ENCODE measurements at places on chromosomes 12 and 14.

- no peak for DNase-seq
Measured at GRCh38 chr14:78182722-78183121, 12.5 kb downstream of the NRXN3 start.

DNA sequence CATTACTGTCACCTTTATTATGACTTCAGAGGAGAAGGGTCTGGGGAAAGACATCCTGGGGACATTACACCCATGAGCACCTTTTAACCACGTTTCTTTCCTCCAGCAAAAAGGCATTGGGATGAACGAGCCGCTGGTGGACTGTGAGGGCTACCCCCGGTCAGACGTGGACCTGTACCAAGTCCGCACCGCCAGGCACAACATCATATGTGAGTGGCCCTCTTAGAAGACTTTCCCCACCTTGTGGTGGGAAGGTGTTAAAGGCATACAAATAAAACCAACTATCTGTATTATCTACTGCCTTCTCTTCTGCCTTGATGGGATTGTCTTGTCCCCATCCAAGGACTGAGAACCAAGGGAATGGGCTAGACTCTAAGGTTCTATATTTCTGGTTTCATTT is 6.0 kb downstream of the PSMD9 start:
- DNase-seq: no peak

DNA sequence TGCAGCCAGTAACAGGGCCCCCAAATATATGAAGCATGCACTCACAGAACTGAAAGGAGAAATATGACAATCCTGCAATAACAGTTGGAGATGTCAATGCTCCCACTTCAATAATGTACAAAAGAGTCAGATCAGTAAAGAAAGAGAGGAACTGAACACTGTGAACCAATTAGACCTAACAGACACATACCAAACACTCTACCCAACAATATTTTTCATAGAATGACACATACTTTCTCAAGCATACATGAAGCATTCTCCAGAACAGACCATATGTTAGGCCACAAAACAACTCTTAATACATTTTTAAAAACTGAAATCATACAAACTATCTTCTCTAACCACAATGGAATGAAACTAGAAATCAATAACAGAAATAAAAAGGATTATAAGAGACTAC is 80.2 kb downstream of the ELK3 start:
- DNase-seq: no peak

DNA sequence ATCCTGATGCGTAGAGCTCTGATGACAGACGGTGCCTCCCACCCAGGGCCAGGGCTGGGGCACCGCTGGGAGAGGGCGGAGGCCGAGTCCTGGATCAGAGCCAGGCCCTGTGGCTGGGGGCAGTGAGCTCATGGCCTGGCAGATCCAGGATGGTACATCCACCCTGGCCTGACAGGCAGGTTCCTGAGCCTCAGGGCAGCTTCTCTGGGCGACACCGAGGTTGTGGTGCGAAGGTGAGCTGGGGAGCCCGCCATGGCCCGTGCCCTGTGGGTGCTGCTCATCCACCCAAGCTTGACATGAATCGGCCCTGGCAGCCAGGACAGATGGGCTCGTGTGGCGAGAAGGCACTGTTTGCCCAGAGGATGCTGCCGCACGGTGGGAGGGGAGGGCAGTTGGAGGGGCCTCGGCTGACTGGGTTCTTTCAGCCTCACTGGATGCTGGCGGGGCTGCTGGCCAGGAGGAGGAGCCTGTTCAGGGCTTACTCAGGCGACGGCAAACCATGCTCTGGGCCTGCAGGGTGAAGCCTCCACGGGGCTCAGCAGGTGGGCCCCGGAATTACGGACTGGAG is 16.6 kb downstream of the LRTM2 start:
- no peak for DNase-seq

DNA sequence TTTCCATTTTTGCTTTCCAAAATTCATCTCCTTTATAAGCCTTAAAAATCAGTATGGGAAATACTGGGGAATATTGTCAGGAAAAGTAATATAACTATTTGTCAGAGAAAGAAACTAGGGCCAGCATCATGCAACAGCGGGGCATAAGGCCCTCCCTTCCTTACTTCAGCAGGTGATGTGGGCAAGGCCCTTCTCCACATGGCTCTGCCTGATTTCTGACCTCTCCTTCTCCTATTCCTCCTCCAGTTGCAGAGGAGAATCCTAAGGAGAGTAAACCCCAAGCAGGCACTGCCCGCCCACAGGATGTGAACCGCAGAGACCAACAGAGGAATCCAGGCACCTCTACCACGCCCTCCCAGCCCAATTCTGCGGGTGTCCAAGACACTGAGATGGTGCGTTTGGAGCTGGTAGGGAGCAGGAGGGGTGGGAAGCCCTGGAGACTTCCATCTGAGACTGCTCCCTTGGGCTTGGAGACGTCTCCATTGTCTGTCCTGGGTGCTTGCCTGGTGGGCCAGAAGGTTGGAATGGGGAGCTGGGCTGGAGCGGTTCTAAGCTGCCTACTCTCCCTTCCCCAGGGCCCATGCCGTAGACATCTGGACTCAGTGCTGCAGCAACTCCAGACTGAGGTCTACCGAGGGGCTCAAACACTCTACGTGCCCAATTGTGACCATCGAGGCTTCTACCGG is 2.7 kb upstream of the SOAT2 start:
- no peak for DNase-seq

DNA sequence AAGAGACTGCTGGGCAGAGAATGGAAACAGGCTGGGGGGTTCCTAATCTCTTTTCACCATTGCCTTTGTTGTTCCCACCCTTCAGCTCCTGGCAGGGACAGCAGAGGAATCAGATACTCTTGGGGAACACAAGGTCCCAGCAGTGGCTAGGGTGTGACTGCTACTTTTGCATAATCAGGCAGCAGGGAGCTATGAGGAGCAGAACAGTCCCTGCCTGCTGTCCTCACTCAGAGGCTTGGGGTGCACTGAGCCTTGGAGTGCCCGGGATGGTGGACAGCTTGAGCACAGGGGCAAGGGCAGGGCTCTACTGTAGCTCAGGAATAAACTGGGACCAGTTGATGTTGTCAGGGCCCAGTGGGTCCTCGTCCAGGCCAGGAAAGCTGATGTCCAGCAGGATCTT is 1.5 kb upstream of the TEX52 start:
- DNase-seq: no peak

Measured in right atrium auricular region (tissue), 2 donors.